ENCODE measurements at places on chromosomes 2 and 18. TPM values are rescaled to one million over a fixed set of nuclear protein-coding genes. Genes with fewer than 3 reads are reported as not detected.

DNA sequence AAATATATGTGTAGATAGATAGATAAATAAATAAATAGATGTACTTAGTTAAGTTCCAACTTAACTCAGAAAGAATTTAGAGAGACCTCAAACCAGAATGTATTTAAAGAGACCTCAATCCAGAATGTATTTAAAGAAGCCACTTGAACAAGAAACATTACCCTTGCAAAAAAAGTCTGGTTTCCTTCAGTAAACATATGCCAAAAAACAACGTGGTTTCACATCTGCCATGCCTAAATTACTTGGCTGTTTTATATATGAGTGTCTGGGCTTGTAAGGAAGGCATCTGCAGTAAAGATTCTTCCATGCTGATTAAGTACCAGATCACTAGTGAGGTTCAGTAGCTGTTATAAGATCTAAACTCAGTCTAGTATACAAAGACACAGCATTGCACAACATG, 29.1 kb upstream of the RPE start:
- H3K36me3 ChIP-seq = no peaks in the 10 kb centered on the region
- no peak for DNase-seq
- no peak overlapping the region for H3K4me3 ChIP-seq
- no peak overlapping the region for H3K27ac ChIP-seq

DNA sequence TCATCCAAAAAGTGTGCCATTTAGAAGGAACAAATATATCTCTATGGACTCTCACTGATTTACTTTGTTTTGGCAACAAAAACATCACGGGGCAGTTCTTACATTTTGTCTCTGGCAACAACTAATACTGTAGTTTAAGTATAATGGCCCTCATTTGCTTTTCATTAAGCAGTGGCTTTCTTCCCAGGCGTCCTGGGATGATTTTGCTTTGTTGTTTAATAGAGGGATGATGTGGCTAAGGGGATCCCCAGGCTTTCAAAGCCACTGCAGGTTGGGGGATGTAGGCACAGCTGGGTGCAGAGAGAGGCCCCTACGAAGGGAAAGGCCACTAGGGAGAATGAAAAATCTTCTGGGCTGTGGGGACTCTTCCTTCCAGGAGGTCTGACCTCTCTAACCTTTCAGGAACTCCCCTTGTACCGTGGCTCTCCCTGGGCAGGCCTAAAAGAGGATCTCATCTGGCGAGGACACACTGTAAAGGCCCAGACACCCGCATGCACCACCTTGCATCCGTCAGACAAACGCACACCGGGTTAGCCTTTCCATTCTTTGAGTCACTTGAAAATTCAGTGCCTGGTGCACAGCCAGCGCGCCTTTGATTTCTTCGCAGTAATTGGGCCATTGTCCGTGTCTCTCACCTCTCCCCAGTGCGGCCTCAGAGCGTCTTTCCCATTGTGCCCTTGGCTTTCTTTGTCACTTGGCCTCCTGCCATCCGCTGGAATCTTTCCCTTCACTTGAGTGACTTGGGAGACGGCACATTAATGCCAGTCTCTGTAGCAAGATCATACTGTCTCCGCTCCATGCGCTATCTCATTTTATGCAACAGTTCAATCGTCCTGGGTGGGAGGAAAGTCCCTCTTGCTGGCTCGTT, 40.3 kb upstream of the AFF3 start:
- H3K4me1 ChIP-seq = no peaks in the 10 kb centered on the region
- no peak overlapping the region for H3K4me3 ChIP-seq
- no peaks in the 10 kb centered on the region for H3K36me3 ChIP-seq
- H3K27ac ChIP-seq = no peak overlapping the region

GRCh38 chr18:49172246-49172645, 221.5 kb upstream of the SMAD7 start:
- no peak overlapping the region for H3K4me3 ChIP-seq
- H3K36me3 ChIP-seq = no peaks in the 10 kb centered on the region
- no peak overlapping the region for H3K27ac ChIP-seq
- H3K27me3 ChIP-seq = no peaks in the 10 kb centered on the region

DNA sequence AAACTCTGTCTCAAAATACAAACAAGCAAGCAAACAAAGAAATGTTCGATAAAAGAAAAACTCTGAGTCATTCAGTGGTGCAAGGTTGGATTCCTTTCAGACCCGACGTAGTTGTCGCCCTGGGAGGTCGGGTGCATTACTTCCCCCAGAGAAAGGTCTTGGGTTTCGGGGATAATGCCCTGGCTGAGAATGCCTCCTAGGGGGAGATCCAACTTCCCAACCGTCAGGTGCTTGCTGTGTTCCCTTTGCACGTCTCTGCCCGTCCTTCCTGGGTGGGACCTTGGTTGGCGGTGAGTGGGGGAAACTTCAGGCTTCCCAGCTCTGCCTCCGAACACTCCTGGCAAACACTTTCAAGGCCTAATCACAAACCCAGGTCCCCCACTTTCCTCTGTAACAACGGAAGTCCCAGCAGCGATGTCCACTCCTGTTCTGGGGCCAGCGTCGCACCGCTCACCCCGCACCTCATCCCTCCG, 609 bp downstream of the TPGS2 start:
- no peaks in the 10 kb centered on the region for H3K36me3 ChIP-seq
- H3K4me1 ChIP-seq = peaks cover 7% of the 10 kb centered on the region
- peak; percentile 25 for DNase-seq

The PSMA8 gene
- total RNA-seq = not detected

GRCh38 chr2:144323946-144324345, 196.0 kb downstream of the ZEB2 start:
- H3K4me1 ChIP-seq = peaks cover 17% of the 10 kb centered on the region
- H3K4me3 ChIP-seq = no peak overlapping the region
- H3K27me3 ChIP-seq = no peaks in the 10 kb centered on the region
- H3K27ac ChIP-seq = no peak overlapping the region
- no peak for DNase-seq

DNA sequence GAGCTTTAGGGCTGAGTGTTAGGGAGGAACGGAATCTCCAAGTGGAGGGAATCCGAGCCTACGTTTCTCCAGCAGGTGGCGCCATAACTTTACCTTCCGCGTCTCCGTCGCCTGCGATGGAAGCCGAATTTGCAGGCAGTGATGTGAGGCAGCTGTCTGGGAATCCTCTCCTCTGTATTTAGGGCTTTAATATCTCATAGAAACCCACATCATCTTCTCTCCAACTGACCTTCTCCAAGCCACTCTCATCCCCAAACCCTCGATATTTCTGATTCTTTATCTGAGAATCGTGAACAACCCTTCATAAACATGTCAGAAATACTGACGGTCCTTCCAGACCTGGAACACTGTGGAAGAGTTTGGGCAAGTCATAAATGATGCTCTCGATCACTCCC, 27.5 kb downstream of the SIX2 start:
- no peak overlapping the region for H3K27ac ChIP-seq
- H3K36me3 ChIP-seq = no peaks in the 10 kb centered on the region
- peak; percentile 93 for DNase-seq
- peaks cover 12% of the 10 kb centered on the region for H3K27me3 ChIP-seq
- no peaks in the 10 kb centered on the region for H3K4me1 ChIP-seq
